Activated T-helper 17 cell treated with anti-CD3 and anti-CD28 coated beads, Interleukin-2, amount 50 U/mL, for 72 hours (primary cell): ENCODE measurements at places on chromosomes 3 and 15.

DNA sequence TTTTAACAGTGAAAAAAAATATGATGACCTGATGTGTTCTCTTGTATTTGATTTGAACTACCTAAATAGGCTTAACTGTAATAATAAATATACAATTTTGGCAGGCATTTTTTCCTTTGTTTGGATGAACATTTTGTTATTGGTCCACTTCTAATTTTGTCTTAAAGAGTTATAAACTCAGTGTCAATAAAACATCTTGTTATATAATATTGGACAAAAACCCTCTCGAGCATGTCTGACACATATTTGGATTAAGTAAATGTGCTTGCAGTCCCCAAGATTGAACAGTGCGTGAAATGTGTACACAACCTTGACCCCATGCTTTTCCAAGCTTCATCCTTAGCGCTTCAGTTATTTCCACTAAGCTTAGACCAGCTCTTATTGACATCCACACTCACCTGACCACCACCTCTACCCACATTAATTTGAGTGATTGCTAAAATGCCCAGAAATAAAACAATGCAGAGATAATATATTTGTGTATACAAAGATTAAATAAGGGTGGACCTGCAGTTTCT lies 131.7 kb upstream of the ZBED2 start:
- ATAC-seq, result no peak

- ATAC-seq, result no peak
Measured at GRCh38 chr15:96031426-96032110, 298.9 kb upstream of the NR2F2 start.

- ATAC-seq, result no peak
Measured at GRCh38 chr3:59308684-59309083, 258.9 kb upstream of the CFAP20DC start.

DNA sequence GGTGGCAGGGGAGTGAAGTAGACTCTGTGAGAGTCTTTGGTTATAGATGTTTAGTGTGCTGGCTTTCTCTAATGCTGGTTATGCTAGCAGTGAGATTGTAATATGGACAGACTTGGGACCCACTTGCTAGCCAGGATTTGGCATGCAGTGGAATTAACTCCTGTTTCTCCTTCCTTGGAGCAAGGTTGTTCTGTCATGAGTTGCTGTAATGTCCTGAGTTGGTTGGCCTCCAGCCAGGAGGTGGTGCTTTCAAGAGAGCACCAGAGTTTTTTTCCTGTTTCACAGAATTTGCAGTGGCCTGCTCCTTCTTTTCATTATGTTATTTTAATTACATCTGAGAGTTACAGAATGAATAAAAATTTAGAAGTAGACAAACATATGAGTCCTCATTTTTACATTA lies 88.1 kb upstream of the PXYLP1 start:
- ATAC-seq, result no peak

- no peak for ATAC-seq
Measured at GRCh38 chr3:186286114-186286513, 75.9 kb downstream of the DGKG start.

- ATAC-seq, result no peak
Measured at GRCh38 chr15:33500432-33501195, 189.8 kb downstream of the RYR3 start.

- ATAC-seq, result no peak
Measured at GRCh38 chr3:108564564-108564963, 24.7 kb downstream of the CIP2A start.

- ATAC-seq, result no peak
Measured at GRCh38 chr3:86618706-86619105, 372.2 kb downstream of the VGLL3 start.

GRCh38 chr15:98555173-98555515 lies 93.2 kb upstream of the IGF1R start:
- no peak for ATAC-seq

GRCh38 chr3:123143669-123144411 lies 57.9 kb upstream of the SEC22A start:
- ATAC-seq, result no peak

GRCh38 chr15:69910514-69910913 lies 187.2 kb downstream of the TLE3 start:
- ATAC-seq, result no peak

GRCh38 chr3:18512007-18512406 lies 86.9 kb upstream of the SATB1 start:
- peak; percentile 19 for ATAC-seq

- ATAC-seq, result peak; percentile 6
Measured at GRCh38 chr15:80010131-80010673, 39.2 kb upstream of the BCL2A1 start.

DNA sequence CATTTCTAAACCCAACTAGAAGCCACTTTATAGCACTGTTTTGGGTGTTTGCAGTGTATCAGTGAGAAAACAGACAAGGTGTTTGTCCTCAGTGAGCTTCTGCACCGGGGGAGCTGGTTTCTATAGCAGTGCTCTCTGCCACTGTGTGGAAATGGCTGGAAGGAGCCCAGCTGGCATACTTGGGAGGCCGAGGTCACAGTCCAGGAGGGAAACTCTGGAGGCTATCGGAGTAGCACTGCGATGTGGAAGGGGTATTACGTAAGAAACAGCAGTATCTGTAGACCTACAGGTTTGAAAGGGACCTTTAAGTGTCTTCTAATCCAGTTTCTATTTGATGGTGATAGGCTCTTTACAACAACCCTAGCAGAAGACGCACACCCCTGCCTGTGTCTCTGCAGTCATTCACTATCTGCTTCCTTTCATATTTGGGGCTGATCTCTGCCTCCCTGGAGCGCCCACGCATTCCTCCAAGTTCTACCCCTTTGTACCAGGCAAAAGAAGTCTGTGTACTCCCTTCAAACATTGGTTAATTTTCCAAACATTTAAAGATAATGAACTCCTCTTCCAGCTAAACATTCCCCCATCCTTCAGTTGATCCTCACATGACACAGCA lies 87.4 kb upstream of the ADAMTS17 start:
- ATAC-seq, result no peak

DNA sequence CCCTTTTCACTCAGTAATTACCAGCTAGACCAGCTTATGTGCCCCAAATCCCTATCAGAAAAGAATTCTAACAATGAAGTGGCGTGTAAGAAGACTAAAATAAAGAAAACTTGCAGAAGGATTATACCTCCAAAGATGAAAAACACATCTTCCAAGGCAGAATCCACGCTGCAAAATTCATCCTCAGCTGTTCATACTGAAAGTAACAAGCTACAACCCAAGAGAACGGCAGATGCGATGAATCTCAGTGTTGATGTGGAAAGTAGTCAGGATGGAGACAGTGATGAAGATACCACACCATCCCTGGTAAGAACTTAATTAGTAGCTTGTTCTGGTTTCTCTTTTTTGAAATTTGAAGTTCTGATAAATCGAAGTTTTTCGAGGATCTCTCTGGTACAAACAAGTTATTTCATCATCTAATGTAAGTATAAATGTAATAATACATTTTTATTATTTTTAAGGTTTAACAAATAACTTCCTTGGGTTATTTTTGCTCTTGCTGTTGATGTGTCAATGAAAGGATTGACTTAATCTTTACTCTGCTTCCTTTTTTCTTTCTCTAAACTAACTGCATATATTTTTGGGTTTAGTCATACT lies 1.4 kb downstream of the WDR76 start:
- peak; percentile 42 for ATAC-seq

DNA sequence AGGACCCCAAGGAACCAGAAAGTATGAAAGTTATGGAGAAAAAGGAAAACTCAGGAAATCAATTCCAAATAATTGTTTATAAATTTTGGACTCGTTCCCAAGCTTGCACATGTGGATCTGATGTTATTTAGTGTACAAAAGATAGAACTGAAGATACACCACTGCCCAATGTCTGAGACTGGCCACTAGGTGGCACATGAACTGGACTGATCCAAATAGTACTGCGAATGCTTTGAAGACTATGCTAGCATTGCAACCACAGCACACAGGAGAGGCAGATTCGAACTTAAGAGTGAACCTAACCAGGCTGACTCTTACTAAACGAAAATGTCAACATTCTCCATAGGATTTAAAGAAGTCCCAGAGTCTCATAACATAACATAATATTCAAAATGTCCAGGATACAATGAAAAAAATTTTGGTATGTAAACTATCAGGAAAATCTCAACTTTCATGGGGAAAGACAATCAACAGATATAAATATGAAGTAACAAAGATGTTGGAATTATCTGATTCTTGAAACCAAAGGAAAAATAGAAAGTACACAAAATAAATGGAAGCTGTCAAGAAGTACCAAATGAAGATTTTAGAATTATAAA lies 596.7 kb downstream of the FGF12 start:
- ATAC-seq, result no peak

DNA sequence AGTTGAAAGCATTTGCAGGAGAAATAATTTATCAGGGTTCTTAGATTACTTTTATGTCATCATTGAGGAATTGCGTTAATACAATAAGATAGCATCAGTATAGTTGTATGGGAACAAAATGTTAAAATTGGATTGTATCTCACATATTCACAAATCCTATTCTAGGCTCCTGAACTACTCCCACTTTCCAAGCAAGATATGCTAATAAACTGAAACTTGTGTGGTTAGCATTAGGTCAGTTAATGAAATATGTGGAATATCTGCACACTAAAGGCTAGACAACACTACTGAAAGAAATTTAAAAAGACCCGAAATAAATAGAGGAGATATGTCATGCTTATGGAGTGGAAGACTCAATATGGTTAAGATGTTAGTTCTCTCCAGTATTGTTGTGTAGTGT lies 272.7 kb downstream of the DOCK3 start:
- no peak for ATAC-seq

DNA sequence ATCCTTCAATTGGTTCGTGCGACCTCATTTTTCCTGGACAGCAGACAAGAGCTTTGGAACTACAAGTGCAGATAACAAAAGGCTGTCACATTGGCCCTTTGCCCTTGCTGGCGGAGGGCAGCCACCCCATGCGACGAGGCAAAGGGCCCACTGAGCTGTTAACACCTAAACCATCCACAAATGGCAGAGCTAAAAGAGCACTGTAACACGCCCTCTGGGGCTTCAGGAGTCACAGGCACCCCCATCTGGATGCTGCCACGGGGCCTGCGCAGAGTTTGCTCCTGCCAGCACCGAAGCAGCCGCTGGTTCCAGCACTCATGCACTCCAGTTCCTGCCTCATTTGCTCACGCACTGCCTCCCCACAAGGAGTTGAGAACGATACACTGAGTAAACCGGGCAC lies 524.9 kb downstream of the ZNF385D start:
- ATAC-seq, result no peak

DNA sequence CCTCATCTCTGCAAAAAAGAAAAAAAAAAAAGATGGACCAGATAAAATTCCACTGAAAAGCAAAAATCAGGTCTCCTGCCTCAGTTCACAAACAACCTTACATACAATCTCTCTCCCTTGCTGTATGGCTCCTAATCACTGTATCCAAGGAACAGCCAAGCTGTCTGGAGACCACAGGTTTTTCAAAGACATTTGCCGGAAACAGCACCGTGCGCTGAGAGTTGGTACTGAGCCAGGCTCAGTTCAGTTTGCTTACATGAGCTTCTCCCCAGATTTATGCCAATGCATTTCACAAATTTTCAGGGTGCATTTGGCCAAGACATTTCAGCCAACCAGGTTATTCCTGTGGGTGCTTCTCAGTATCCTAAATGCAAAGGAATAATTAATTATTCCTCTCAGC lies 4.1 kb downstream of the ACP3 start:
- ATAC-seq, result no peak

DNA sequence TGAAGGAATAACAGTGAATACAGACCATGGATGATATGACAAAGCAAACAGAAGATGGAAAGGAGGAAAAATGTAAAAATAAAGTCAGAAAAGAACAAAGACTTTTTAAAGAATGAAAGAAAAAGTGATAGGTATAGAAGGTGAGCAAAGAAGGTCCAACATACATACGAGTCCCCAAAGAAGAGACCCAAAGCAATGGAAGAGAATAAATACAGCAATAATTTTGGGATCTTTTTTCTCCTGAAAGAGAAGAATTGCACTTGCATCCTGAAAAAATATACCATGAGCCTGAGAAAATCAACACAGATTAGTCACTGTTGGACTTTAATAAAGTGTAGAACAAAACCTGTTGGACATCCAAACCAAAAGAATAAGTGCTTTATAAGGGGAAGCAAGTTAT lies 85.3 kb upstream of the SLC6A1 start:
- ATAC-seq, result no peak

GRCh38 chr3:53594276-53594675 lies 99.9 kb downstream of the CACNA1D start:
- no peak for ATAC-seq

DNA sequence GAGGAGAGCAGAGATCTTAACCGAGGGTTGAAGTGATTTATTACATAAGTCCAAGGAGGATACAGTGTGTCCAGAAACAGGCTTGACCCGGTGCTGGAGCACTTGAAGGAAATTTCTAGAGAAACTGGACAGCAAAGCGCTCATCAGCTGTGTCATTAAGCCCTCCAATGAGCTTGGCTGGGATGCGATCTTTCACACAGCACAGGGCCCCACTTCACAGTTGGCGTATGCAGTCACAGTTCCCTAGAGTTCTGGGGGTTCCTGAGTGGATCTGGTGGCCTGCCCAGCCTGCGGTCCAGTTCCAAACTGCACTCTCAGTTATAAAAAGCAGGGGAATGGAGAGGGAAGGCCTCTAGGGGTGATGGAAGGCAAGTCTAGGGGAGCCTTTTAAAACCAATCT lies 13.6 kb downstream of the ST8SIA2 start:
- ATAC-seq, result no peak

DNA sequence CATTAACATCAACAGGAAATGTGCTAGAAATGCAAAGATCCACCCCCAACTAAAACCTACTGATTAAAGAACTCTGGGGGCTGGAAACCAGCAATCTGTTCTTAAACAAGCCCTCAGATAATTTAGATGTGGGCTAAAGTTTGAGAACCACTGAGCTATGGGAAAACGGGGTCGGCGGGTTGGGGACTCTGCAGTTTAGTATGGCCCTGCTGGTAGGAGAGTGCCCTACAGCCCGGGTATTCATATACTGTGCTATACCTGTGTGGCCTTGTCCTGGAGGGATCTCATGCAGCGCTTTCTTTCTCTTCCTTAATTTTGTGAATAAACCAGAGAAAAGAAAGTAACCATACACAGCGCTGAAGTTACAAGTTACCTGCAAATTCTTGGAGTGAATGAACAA lies 189.7 kb upstream of the GBE1 start:
- no peak for ATAC-seq

DNA sequence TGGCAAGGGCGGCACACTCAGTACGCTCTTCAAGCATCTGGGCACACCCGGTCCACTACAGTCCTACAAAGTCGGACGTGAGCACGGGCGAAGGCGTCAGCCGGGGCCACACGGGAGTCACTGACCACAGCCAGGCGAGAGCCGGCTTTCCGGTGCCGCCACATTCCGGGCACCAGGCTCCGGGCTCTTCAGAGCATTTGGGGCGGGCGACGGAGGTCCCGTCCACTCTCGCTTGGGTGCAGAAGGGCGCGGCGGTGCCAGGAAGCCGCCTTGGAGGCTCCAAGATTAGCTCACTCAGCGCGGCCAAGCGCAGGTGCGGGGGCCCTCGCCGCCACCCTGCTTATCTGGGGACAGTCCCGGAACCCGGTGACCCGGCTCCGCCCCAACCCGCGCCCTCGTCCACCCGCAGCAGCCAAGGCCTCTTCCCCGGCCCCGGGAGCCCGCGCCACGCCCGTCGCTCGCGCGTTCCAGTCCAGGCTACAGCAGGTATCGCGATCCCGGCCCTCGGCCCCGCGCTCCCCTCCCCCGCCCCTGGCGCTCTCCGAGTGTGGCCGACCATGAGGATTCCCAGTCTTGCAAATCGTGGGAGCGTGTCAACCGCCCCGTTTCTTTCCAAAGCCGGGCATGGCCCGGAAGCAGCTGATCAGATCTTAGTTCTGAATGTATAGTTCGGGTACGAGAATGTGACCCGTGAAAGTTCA lies at the start of gene ADPRH:
Gene ADPRH (plus strand): TSS at position 127 of the 701 bp plus-strand sequence. CDS start 2,678 bp downstream, outside the sequence.
- peak; percentile 82 for ATAC-seq
